Activated T-cell treated with anti-CD3 and anti-CD28 coated beads, Interleukin-2, amount 50 U/mL, for 72 hours (primary cell): ENCODE measurements at places on chromosomes 12 and 14.

- DNase-seq = no peak
Observed at GRCh38 chr14:105064001-105064400, 1.2 kb downstream of the GPR132 start.

DNA sequence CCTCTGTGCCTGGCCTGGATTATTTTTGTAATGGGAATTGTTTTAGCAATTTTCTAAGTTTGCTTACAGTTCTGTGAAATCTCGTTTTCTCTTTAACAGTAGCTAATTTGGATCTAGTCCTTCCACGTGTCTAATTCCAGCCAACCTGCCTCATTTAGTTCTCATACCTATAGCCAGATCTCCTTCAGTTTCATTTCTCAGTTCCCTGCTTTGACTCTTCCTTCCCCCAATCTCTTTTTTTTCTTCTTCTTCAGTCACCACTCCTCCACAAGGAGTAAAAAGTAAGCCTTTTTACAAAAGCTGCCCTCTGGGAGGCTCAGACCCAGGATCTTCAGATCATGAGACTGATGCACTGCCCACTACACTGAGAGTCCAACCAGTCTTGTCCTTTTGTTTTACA lies 1.4 kb downstream of the THTPA start:
- DNase-seq = no peak

- DNase-seq = no peak
Observed at GRCh38 chr12:127271776-127272175, 995.2 kb upstream of the TMEM132C start.

- DNase-seq = no peak
Observed at GRCh38 chr12:9786726-9787717, 26.3 kb upstream of the CD69 start.

DNA sequence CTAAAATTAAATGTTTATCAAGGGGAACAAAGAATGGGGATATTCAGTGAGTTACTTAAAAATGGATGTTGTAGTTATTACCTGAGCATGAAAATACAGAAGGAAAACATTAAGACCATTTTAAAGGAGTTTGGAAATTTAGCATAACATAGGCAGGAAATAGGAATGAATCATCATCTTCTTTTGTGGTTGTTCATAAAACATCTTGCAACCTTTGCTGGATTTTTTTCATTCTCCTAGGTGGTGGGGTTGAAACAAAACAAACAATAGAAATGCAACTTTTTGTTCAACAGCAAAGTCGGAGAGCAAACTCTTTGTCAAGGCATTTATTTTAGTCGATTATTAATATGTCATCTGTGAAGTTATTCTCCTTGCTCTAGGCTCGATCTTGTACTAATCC lies 275.1 kb downstream of the IPO8 start:
- no peak for DNase-seq

- no peak for DNase-seq
Observed at GRCh38 chr14:34460841-34461240, 1.2 kb downstream of the SPTSSA start.

DNA sequence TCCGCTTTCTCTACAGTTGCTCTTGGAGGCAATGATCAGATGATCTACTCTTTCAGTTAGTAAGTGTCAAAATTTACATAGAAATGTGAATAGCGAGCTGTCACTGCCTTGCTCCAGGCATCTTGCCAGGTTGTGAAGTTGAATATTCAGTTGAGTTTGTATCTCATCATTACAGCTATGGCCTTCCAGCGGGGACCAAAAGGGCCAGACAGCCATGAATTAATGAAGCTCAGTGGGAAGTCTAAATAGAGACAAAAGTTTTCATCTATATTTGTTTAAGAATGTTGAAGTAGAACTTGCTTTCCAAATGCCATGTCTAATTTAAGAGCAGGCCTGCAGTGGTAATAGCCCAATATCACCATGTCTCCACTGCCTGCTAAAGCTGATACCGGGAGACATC lies 387.8 kb downstream of the FLRT2 start:
- DNase-seq = no peak

DNA sequence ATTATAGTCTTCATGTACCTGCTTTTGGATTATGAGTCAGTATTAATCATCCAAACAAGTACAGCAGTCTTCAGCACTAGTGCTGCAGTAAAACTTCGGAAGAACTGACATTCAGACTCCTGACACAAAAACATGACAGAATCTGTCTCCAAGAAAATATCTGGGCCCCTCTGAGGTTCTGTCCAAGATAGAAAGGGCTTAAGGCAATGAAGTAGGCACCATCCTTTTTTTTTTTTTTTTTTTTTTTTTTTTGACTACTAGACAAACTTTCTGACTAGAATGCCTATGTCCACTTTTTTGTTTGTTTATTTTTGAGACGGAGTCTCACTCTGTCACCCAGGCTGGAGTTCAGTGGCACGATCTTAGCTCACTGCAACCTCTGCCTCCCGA lies 112.5 kb downstream of the MED13L start:
- DNase-seq = no peak

GRCh38 chr12:70645494-70646317 lies 8.5 kb upstream of the PTPRB start:
- DNase-seq = no peak

DNA sequence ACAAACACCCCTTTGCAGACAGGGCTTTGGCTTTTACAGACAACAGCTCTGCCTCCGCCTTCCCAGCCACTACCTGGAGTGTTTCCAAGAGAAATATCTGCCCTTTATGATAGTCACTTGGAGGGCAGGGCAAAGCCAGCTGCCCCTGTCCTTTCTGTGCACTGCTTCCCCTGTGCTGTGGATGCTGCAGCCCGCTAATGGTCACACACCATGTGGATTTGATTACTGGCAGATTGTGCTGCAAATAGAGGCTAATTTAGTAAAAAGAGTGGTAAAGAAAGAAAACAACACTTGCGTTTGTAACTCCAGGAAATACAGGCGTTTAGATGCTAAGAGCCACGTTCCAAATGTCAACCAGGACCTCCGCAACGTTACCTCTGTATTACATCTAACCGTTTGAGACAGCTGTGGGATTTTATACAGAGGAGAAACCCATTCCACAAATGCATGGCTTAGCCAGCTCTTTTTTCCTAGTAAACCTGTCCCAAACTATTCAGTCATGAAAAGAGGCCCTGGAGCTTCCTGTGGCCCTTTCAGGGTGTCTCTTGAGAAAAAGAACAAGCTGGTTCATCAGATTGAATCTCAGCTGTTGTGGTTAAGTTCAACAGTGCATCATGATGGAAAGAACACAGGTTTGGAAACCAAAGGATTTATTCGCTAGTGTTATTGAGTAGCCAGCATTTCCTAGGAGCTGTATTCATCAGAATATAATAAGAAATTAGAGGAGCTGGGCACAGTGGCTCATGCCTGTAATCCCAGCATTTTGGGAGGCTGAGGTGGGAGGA lies 30.1 kb upstream of the PWP1 start:
- no peak for DNase-seq

DNA sequence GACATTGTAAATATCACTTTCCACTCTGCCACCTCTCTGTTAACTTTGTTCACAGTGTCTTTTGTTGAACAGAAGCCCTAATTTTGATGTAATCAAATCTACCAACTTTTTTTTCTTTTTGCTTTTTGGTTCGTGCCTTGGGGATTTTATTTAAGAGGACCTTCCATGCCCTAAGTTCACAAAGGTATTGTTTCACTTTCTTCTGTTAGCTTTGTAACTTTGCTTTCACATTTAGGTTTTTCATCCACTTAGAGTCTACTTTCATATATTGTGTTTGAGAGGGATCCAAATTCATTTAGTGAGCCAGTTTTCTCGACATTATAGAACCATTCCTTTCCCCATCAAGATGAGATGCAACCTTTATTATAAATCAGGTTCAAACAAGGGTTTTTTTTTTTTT lies 275.7 kb upstream of the CRY1 start:
- no peak for DNase-seq

- DNase-seq = no peak
Observed at GRCh38 chr14:85620947-85621346, 91.0 kb downstream of the FLRT2 start.

GRCh38 chr14:92473261-92473968 lies 40.2 kb upstream of the RIN3 start:
- no peak for DNase-seq

- DNase-seq = no peak
Observed at GRCh38 chr14:33611405-33612196, 339.3 kb downstream of the EGLN3 start.

GRCh38 chr14:24881116-24881893 lies 168.6 kb downstream of the STXBP6 start:
- no peak for DNase-seq

GRCh38 chr14:99159341-99160340 lies 112.4 kb downstream of the BCL11B start:
- no peak for DNase-seq

- DNase-seq = no peak
Observed at GRCh38 chr12:122855928-122856831, 20.9 kb downstream of the HIP1R start.

DNA sequence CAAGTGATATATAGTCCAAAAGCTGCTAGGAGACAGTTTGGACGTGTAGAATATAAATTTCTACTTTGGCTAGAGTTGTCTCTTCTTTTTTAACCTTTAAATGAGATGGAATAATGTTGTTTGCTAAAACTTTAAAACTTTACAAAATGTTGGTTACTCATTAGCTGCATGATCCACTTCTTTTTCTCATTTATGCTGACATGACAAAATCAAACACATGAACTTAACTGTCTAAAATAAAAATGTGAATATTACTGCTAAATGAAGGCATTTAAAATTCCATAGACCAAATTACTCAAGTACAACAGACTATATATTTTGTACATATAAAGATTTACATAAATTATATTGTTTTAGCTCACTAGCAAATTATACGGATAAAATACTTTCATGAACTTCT lies 135.9 kb upstream of the ABCD2 start:
- no peak for DNase-seq

- DNase-seq = no peak
Observed at GRCh38 chr14:90774316-90774715, 41.9 kb downstream of the TTC7B start.

- DNase-seq = no peak
Observed at GRCh38 chr12:58995666-58996363, 75.5 kb upstream of the LRIG3 start.

- DNase-seq = no peak
Observed at GRCh38 chr12:58530742-58531062, 389.6 kb downstream of the LRIG3 start.

GRCh38 chr12:108102363-108102762 lies 26.7 kb upstream of the WSCD2 start:
- no peak for DNase-seq

- no peak for DNase-seq
Observed at GRCh38 chr12:116538076-116538591, 21.0 kb upstream of the MAP1LC3B2 start.

DNA sequence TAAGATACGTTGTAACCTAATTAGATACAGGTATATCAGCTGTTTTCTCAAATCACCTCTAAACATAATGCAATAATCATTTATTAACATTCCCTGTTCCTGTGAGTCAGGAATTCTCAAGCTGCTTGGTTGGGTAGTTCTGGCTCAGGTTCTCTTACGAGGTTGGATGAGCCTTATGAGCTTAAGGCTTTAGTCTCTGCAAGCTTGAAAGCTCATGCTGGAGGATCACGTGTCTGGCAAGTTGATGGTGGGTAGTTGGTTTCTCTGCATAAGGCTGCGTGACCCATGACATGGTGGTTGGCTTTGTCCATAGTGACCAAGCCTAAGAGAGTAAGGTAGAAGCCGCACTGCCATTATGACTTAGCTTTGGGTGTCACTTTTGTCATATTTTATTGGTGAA lies 62.0 kb downstream of the PLEKHA5 start:
- no peak for DNase-seq

GRCh38 chr14:72643317-72643801 lies 250.5 kb downstream of the DPF3 start:
- no peak for DNase-seq

DNA sequence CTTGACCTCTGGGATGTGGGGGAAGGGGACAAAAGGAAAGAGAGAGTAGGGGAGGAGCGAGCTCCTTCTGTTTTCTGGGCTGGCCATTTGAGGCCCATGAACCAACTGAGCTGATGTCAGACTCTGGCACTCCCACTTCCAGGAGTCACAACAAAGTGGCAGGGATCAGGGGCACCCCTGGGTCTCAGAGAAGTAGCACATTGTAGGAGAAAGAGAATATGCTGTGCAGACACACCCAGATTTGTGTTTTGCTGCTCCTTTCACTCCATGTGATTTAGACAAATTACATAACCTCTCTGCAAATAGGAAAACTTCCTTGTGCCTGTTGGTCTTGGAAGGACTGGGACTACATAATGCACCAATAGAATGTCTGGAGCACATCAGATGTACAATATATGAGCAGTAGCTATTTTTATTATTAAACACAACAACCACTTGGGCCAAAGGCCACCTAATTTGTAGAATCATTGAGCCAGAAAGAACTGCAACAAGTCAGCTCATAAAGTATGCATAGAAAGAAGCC lies 265.5 kb downstream of the ZFP36L1 start:
- DNase-seq = no peak

- DNase-seq = no peak
Observed at GRCh38 chr14:103186909-103187586, 63.8 kb downstream of the TNFAIP2 start.

DNA sequence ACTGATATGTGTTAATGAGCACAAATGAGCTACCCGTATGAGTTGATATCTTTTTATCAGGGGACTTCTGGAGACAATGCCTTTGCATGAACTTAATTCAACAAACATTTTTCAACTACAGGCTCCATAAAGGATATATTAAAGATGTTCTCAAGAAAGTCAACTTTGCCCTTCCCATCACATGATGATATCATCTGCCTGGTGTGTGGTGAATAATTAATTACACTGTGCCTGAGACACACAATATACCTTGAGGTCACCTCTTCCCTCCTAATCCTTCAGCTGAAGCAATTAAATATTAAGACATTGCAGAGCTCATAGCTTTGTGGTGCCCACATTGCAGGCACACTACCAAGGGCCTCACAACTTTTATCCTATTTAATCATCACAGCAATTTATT lies 22.3 kb upstream of the NTF3 start:
- DNase-seq = no peak

DNA sequence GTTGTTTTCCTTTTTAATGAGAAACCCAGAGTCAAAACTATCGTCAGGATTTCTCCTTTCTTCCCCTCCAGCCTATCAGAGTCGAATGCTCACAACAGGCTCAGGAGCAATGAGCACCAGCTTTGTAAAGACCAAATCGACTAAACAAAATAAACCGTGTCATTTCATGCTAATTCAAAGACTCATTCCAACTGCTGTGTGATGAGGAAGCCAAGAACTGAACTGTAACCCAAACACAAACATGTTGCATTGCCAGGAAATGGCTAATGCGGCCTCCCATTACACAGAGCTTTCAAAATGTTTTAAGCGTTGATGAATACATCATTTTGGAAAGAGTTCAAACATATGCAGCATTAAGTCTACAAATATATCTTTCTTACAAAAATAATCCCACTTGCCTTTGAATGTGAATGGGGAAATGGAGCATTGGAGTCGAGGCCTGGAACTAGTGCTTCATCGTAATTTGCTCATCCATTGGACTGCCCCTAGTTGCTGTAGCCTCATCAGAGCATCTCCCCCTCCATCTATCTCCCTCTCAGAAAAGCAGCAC lies 349.5 kb downstream of the GXYLT1 start:
- no peak for DNase-seq

DNA sequence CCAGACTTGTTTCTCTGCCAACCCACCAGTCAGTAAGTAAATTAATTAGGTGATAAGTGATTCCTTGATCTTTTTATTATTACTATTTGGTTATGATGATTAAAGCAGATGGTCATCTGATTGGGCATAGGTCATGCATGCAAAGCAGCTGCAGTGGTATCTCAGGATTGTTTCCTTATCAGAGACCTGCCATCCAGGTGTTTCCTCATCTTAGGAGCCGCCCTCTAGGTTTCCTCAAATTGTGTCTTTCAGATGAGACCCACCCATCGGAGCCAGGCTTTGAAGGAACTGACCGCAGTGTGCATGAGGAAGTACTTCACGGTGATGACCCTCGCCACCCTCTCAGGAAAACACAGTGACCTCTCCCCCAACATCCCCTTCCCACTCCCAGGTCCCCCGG lies 63.3 kb downstream of the ZFP36L1 start:
- no peak for DNase-seq
